Purkinje cell (primary cell): ENCODE measurements at places on chromosomes 16 and 17. TPM values are rescaled to one million over a fixed set of nuclear protein-coding genes. Genes with fewer than 3 reads are reported as not detected.

BAHCC1 gene
- 0.16 and 1.4 TPM in 2 replicates for polyA plus RNA-seq

CD19 gene
- not detected in 2 replicates for polyA plus RNA-seq

C1QTNF1 gene
- polyA plus RNA-seq = 0.15 TPM in 1 of 2 replicates, not detected in the other

PRAC2 gene
- polyA plus RNA-seq = not detected in 2 replicates

IL21R gene
- polyA plus RNA-seq = not detected in 2 replicates

TLCD3A gene
- polyA plus RNA-seq = 0.15 and 0.50 TPM in 2 replicates

EFNB3 gene
- polyA plus RNA-seq = 2.8 TPM in 1 of 2 replicates, not detected in the other

CPNE7 gene
- 0.71 TPM in 1 of 2 replicates, not detected in the other for polyA plus RNA-seq

HASPIN gene
- polyA plus RNA-seq = not detected in 2 replicates

CNGB1 gene
- polyA plus RNA-seq = not detected in 2 replicates

KCNH4 gene
- not detected in 2 replicates for polyA plus RNA-seq

RAI1 gene
- 0.08 and 0.43 TPM in 2 replicates for polyA plus RNA-seq

CLEC18B gene
- not detected in 2 replicates for polyA plus RNA-seq

KLHL10 gene
- polyA plus RNA-seq = not detected in 2 replicates

AXIN2 gene
- 3.7 and 3.9 TPM in 2 replicates for polyA plus RNA-seq

KRT222 gene
- 172 and 190 TPM in 2 replicates for polyA plus RNA-seq

NUDT7 gene
- polyA plus RNA-seq = 35.1 and 67.7 TPM in 2 replicates

RNF222 gene
- polyA plus RNA-seq = not detected in 2 replicates

FBXO39 gene
- polyA plus RNA-seq = not detected in 2 replicates

FA2H gene
- not detected in 2 replicates for polyA plus RNA-seq

ASGR1 gene
- polyA plus RNA-seq = 1.7 and 5.0 TPM in 2 replicates

TBC1D3D gene
- polyA plus RNA-seq = 1.4 and 2.5 TPM in 2 replicates

ALOX15B gene
- polyA plus RNA-seq = not detected in 2 replicates

SLFN11 gene
- polyA plus RNA-seq = 0.27 and 0.59 TPM in 2 replicates

EME2 gene
- polyA plus RNA-seq = not detected in 2 replicates

KIF2B gene
- not detected in 2 replicates for polyA plus RNA-seq

TMEM114 gene
- not detected in 2 replicates for polyA plus RNA-seq

KRTAP17-1 gene
- polyA plus RNA-seq = not detected in 2 replicates

HID1 gene
- polyA plus RNA-seq = 5.6 and 10.2 TPM in 2 replicates

HSD3B7 gene
- polyA plus RNA-seq = not detected in 2 replicates

DNAI2 gene
- polyA plus RNA-seq = not detected in 2 replicates

MSL1 gene
- polyA plus RNA-seq = 14.9 and 15.2 TPM in 2 replicates

LRRC46 gene
- polyA plus RNA-seq = 6.0 TPM in 1 of 2 replicates, not detected in the other

TEKT1 gene
- polyA plus RNA-seq = not detected in 2 replicates

C17orf100 gene
- polyA plus RNA-seq = 3.1 and 6.5 TPM in 2 replicates

CLEC3A gene
- polyA plus RNA-seq = not detected in 2 replicates

BRICD5 gene
- polyA plus RNA-seq = 0.97 TPM in 1 of 2 replicates, not detected in the other

ACAP1 gene
- polyA plus RNA-seq = 4.1 and 5.8 TPM in 2 replicates

PTGES3L gene
- polyA plus RNA-seq = 0.23 TPM in 1 of 2 replicates, not detected in the other
